Epithelial cell of proximal tubule (primary cell): ENCODE measurements at places on chromosomes 4 and X.

GRCh38 chrX:119041175-119041574 is 31.6 kb upstream of the CT47C1 start:
- peak; percentile 49 for DNase-seq

DNA sequence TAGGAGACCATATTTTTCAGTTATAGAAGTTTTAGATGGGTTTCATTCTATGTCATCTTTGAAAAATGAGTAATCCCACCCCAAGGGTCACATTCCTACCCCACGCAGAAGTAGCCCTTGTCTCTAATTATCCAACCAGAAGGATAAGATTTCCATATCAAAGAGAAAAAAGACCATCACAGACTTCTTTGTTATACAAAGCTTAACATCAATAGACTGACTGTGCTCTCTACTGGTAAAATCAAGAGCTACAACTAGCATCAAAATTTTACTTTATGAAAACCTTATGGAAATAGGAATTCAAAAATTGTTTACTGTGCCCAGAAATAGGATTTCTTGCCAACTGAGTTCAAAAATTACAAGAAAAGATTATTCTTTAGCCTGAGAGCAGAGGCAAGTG is 24.9 kb downstream of the TNMD start:
- no peak for DNase-seq

- DNase-seq, result no peak
Observed at GRCh38 chr4:89300499-89300898, 7.1 kb downstream of the GPRIN3 start.

- DNase-seq, result peak; percentile 25
Observed at GRCh38 chr4:7206911-7207567, 14.7 kb downstream of the SORCS2 start.

- DNase-seq, result no peak
Observed at GRCh38 chr4:575281-576141, 584 bp downstream of the TMEM271 start.

GRCh38 chrX:153692611-153693156 is 5.0 kb downstream of the SLC6A8 start:
- DNase-seq, result no peak
